ENCODE measurements at places on chromosomes 5 and 9.

DNA sequence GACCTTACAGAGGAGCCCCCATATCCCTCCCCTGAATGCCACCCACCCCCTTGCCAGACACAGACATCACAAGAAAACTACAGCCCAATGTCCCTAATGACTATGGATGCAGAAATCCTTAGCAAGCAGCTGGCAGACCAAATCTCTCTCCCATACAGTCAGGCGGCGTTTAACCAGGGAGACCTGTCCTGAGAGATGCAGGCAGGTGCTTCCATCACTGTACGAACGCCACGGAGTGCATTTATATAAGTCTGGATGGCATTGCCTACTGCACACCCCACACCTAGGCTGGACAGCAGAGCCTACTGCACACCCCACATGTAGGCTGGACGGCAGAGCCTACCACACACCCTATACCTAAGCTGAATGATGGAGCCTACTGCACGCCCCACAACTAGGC lies 34.4 kb upstream of the SARDH start:
- DNase-seq, result no peak

DNA sequence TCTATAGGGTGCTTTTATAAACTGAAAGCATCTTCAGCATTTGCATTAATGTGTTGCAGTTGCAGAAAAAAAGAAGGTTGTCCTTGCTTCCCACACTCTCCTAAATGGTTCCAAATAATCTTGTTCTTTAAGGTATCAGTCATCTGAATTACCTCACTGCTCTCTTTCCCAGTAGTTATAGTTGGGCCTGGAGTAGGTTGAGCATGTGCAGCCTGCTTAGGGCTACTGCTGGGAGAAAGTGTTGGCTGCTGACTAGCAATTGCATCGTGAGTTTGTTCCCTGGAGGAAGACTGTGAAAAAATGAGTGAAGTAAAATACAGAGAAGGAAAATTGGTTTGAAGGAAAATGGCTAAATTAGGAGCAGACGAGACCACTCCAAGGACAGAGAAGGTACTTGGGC lies 74.5 kb downstream of the PRR16 start:
- no peak for DNase-seq

GRCh38 chr5:121962958-121963357 lies 1.2 kb downstream of the SRFBP1 start:
- DNase-seq, result no peak

GRCh38 chr9:73239570-73240265 lies 88.1 kb downstream of the ANXA1 start:
- DNase-seq, result no peak

DNA sequence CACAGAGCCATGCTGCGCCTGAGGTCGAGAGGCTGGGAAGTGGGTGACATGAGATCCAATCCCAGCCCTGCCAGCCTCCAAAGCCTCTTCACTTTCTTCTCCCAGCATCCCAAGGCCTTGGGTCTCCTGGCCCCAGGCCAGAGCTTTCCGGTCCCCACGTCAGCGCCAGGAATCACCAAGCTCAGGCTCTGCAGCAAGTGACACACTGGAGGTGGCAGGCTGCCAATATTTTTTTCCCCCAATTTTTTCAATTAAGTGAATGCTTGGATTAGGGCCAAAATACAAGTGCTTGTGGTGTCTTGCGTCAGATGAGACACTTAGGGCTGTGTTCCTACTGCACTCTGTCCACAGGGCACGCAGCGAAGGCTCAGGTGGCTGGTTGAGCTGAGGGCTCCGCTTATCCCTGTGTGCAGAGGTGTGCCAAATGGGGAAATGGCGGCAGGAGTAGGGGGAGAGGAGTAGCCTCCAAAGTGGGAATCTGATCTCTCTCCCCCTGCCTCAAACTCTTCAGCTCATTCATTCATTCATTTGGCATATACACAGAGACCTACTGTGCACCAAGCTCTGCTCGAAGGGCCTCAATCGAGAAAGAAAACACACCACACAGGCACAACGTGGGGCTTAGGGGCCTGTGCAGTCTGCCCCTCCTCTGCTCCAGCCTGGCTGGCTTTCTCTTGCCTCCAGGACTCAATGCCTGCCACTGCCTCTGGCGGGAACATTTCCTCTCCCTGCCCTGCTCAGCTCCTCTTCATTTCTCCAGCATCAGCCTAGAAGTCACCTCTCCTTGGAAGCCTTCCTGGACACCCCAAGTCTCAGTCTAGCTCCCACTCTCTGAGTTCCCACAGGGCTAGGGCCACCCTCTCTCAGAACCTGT lies 16.6 kb downstream of the SH3PXD2B start:
- DNase-seq, result no peak

GRCh38 chr9:24698881-24699518 lies 153.3 kb upstream of the IZUMO3 start:
- no peak for DNase-seq

- no peak for DNase-seq
Measured at GRCh38 chr5:178377583-178378270, 145.1 kb upstream of the PHYKPL start.
